HEK293T (cell line): ENCODE measurements at places on chromosomes 16 and 17.

DNA sequence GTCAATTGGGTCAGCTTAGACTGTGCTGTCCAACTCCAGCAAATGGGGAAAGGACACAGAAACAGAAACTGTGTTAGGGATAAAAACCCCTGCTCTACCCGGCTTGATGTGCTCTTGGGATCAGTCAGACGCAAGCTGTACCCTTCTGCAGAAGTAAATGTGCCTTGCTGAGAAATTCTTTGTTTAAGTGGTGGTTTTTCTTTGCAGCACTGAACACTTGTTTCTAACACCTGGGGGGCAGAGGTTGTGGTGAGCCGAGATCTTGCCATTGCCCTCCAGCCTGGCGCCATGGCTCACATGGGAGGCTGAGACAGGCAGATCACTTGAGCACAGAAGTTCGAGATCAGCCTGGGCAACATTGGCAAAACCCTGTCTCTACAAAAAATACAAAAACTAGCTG is 18.5 kb upstream of the ARL4D start:
- DNase-seq, result no peak

DNA sequence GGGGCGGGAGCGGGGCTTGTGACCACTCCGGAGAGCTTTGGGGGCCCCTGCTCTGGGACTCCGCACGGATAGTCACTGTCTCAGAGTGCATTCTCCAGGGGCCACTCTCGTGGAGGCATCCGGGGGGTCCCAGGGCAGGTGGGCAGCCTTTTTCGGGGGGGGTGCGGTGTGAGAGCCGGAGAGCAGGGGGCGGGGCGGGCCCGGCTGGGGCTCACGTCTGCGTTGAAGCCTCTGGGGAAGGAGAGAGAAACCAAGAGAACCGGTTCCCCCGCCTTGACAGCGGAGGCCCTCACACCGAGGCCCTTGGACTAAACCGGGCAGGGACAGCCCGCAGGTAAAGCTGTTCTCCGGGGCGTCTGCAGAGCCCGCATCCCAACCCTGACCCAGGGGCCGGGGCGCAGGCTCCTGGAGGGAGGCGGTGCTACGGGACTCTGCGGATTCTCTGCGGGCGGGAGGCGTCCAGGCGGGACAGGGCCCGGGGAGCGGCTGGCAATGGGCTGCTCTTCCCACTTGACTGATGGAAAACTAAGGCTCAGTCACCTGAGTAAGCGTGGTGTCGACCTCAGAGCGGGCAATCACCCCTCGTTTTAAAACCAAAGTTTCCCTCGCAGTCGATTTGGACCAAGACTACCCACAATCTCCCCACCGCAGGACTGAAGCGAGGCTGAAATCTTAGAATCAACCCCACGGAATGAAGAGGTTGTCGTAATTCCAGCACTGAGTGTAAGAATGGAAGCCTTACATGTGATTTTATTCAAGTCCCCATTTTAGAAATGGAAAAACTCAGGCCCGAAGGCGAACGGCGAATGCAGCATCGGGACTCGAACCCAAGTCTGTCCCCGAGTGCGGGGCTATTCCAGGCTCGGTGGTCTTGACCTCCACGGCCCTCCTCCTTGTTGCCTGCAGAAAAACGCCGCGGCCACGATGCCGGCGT is 49.6 kb upstream of the AMZ2 start:
- no peak for DNase-seq

DNA sequence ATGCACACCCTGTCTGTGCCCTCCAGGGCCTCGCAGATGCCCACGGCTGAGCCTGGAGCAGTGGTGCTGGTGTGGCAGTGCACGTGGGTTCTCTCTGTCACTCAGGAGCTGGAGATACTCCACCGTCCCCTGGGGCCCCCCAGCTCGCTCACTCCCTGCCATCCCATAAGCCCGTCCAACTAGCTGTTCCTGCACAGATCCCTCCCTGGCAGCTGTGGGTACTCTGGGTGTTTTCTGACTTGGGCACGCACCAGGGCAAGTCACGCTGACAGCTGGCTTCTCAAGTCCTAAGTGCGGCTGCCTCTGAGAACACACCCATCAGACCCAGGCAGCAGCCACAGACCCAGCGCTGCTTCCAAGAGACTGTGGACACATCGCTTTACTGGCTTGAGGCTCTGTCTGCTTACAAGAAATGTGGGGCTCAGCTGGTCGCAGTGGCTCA is 25.4 kb upstream of the ITGB4 start:
- no peak for DNase-seq

- DNase-seq, result no peak
Observed at GRCh38 chr17:41689497-41690299, 1.0 kb downstream of the EIF1 start.

- no peak for DNase-seq
Observed at GRCh38 chr17:72128039-72128438, 7.2 kb downstream of the SOX9 start.

GRCh38 chr17:80109713-80110446 is 8.5 kb downstream of the GAA start:
- DNase-seq, result no peak

GRCh38 chr16:67499106-67499505 is 15.8 kb upstream of the AGRP start:
- no peak for DNase-seq

GRCh38 chr16:23857256-23857880 is 21.6 kb downstream of the PRKCB start:
- no peak for DNase-seq

- DNase-seq, result no peak
Observed at GRCh38 chr17:21387616-21388015, 11.5 kb downstream of the KCNJ12 start.

- DNase-seq, result no peak
Observed at GRCh38 chr17:68437979-68438822, 19.1 kb downstream of the WIPI1 start.

DNA sequence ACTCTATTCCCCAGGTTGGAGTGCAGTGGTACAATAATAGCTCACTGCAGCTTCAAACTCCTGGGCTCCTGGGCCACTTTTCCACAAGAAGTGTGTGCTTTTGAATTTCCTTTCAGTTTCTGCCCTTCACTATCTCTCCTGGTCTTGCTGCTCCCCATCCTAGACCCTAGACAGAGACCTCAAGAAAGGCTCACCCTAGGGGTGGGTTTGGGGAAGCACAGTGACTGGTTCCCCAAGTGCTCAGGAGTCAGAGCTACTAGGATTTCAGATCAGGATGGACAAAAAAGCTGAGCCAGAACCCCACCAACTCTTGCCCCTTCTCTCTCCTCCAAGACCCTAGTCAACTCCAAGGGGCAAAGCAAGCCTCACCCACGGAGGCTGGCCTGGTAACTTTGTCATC is 1.6 kb upstream of the SEBOX start:
- DNase-seq, result no peak

DNA sequence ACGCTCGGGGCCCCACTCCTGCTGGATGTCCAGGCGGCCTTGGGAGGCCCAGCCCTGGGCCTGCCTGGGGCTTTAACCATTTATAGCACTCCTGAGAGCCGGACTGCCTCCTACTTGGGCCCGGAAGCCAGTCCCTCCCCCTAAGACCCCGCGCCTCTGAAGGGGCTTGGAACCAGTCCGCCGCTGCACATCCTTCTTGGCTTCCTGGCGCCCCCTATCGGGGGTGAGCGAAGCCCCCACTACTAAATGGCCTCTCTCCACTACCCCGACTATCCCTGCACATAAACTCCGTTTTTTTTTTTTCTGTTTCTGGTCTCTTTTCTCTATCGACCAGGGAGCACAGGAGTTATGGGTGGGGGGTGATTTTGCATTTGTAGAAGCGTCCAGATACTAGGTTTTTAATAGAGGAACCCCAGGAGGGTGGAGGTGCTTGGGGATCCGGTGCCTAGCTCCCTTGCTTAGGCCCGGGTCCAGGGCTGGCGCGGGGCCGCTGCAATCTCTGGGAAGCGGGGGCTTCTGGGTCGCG is 633 bp upstream of the NOL3 start:
- DNase-seq, result peak; percentile 59

- peak; percentile 1 for DNase-seq
Observed at GRCh38 chr16:57544124-57544653, 1.7 kb downstream of the ADGRG5 start.

DNA sequence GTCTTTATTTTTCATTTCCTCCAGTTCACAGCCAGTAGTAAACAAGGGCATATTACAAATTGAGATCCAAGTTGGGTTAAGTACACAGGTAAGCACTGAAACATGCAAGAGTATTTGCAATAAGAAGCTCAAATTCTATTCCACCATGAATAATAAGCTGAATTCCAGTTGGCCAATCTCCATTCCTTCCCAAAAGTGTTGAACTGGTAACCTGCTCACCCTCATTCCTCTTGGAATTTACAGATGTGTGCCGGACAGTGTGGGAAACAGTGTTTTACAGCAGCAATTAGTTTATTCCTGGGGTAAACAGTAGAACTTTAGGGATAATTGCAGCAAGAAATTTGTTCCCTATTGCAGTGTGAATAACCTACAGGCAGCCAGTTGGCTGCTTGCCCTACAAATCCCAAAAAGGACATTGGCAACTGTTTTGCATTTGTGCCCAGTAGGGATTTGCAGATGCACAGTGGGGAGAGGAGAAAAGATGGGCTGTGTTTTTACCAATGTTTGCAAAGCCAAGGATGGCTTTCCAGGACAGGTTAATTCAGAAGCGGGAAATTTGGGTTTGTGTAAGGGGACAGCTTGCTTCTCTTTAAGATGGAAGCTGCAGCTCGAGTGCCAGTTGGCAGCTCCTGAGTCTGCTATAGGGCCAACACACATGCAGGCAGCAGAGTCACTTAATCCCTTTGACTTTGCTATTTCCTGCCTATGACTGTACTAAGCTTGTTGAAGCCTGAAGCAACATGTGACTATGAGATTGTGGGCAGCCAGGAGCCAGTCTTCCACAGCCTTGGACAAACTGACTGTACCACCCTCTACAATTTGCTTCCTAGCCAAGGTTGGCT is 318.9 kb downstream of the MAP2K6 start:
- DNase-seq, result no peak

- no peak for DNase-seq
Observed at GRCh38 chr17:78986649-78987328, 7.1 kb upstream of the LGALS3BP start.

DNA sequence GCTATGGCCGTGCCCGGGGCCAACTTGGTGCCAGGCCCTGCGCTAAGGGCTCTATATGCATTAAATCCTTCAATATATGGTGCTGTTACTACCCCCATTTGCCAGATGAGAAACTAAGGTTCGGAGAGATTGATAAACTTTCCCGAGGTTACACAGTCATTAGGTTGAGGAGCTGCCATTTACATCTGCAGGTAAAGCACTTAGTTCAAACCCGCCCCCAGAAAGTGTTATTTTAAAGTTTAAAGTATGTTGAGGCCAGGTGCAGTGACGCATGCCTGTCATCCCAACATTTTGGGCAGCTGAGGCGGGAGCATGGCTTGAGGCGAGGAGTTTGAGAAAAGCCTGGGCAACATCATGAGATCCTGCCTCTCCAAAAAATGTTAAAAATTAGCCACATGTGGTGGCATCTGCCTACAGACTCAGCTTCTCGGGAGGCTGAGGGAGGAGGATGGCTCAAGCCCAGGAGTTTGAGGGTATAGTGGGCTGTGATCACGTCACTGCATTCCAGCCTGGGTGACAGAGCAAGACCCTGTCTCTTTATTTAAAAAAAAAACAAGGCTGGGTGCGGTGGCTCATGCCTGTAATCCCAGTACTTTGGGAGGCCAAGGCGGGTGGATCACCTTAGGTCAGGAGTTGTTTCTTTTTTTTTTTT is 264.7 kb downstream of the PARN start:
- DNase-seq, result no peak

GRCh38 chr16:6573577-6573976 is 759.1 kb upstream of the RBFOX1 start:
- peak; percentile 22 for DNase-seq

DNA sequence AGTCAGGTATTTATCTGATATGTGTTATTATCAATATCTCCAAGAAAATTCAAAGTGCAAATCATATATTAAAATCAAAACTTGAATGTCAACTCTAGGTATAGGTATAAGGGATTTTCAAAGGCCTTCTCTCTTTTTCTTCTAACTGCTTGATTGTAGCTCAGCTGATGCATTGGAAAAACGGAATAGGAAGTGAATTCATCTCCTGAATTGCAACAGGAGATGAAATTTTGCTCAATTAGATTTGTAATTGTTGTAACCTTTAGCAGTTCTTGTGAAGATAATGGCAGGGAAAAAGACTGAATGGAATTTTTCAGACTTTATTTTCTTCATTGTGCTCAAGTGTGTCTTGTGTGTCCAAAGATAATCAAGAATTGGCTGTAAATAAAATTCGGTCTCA is 190.2 kb upstream of the KCNJ16 start:
- DNase-seq, result no peak

DNA sequence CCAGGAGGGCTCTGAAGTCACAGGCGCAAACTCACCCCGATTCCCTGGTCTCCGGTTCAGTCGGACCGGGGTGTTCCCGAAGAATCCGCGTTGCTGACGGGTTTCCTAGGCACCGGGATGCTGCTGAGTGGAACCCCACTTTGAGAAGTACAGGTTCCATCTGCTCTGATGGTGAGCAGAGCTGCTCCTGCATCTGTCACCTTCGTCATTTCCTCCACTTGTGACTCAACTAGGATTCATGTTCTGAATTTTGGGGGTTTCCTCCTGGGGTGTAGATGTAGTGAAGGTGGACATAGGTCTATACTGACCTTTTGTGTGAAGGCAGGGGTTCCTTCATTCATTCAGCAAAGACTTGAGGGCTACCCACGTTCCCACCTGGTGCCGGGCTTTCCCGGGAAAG is 25.0 kb downstream of the LGALS3BP start:
- no peak for DNase-seq

- no peak for DNase-seq
Observed at GRCh38 chr17:34156741-34157589, 98.1 kb upstream of the CCL2 start.

- DNase-seq, result no peak
Observed at GRCh38 chr17:76388966-76389888, 4.8 kb downstream of the SPHK1 start.

- DNase-seq, result no peak
Observed at GRCh38 chr16:19846436-19846835, 38.2 kb downstream of the GPRC5B start.

GRCh38 chr16:67246756-67247191 is 507 bp downstream of the FHOD1 start:
- DNase-seq, result peak; percentile 25

- DNase-seq, result no peak
Observed at GRCh38 chr17:59798111-59798510, 90.7 kb downstream of the VMP1 start.

DNA sequence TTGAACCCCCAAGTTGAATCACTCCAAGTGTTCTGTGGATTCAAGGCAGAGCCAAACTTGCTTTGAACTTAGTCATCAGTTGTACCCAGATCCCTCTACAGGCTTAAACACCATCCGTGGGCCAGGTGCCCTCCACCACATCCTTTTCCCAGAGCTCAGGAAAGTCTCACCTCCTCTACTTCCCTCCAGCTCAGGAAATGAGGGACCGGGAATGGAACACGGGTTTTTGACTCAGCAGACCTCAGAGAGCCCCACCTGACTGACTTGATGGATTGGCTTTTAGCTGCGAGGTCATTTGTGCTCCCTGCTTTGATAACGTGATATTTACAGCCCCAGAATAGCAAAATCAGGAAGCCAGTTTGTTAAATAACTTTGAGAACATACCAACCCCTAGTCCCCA is 20.1 kb downstream of the GID4 start:
- no peak for DNase-seq

GRCh38 chr16:89815639-89816348 is 653 bp downstream of the FANCA start:
- DNase-seq, result no peak

DNA sequence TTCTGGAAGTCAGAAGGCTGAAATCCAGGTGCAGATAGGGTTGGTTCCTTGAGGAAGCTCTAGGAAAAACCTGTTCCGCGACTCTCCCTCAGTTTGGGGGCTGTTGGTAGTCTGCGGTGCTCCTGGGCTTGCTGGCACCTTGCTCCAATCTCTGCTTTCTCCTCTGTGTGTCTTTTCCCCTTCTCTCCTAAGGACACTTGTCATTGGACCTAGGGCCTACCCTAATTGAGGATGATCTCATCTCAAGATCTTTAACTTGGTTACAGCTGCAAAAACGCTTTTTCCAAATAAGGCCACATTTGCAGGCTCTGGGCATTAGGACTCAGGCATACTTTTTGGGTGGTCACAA is 12.9 kb upstream of the CACNG4 start:
- no peak for DNase-seq
